Stimulated activated CD8-positive, alpha-beta memory T cell treated with anti-CD3 and anti-CD28 coated beads, Interleukin-12 subunit alpha, Interleukin-12 subunit beta, amount 100 ng/mL, for 4 hours (primary cell): ENCODE measurements at places on chromosomes 4 and X.

DNA sequence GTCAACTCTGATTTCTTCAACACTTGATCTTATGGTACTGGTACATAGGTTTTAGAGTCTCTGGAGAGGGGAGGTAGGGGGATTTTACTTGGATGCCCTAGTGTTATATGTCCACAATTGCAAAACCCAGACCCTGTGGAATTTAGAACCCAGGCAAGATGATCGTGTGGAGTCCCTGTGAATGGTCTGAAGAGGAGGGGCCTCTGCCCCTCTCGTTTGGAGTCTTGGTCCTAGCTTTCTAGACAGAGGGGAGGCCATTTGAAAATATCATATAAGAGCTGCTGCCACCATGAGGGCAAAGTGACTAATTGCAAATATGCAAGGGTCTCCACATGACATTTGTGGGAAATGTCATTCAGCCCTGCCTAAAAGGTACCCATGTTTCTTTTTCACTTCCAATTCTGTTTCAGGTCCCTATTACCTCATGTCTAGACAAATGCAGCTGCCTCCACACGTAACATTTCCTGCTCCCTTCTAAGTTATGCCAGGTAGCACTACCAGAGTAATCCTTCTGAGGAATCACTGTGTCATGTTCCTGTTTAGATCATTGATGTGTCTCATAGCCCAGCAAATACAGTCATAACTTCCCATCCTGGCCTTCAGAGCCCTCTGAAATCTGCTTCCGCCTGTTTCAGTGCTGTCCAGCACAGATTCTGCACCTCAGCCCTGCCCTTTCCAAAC, 126.8 kb downstream of the KLHL8 start:
- DNase-seq = peak; percentile 6

DNA sequence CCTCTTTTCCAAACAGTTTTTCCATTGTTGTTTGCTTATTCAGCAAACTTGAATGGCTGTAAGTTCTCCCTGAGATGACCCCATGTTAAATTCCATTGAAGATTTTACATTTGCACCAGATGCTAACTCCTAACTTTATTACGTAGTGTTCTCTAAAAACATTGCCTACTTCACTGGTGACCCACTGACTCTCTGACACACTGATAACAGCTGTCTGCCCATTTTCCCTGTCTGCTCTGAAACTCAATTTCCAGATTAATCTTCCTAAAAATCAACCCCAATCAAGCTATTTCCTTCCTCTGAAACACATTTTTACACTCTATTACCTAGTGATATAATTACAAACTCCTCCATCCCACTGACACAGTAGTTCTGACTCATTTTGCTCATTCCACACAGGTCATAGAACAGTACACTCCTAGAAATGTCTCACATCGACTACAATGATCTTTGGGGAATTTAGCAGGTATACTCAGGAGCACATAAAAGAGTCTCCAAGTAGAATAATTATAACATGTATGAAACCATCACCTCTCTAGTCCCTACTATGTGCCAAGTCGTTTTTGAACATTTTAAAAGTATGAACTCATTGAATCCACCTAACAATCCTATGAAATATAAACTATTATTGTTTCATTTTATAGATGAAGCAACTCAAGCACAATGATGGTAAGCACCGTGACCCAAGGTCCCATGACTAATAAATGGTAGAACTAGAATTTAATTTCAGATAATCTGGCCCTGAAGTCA, 210.9 kb downstream of the SLIT2 start:
- no peak for DNase-seq

DNA sequence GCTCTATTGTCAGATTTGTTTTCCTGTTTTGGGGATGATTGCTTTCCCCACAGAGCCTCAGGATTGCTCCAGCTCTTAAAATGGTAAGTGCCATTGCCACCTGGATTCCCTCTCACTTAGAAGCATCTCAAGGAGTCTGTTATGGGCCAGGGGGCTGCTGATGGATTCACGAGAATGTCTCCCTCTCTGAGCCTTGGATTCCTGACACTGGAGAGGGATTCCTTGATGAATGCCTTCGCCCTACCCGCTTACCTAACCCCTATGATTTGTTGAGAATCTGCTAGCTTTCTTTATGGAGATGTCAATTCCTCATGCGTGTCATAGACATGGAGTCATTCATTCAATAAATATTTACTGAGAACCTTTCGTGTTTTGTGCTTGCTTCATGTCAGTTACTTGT, 36.9 kb upstream of the TENM3 start:
- no peak for DNase-seq

DNA sequence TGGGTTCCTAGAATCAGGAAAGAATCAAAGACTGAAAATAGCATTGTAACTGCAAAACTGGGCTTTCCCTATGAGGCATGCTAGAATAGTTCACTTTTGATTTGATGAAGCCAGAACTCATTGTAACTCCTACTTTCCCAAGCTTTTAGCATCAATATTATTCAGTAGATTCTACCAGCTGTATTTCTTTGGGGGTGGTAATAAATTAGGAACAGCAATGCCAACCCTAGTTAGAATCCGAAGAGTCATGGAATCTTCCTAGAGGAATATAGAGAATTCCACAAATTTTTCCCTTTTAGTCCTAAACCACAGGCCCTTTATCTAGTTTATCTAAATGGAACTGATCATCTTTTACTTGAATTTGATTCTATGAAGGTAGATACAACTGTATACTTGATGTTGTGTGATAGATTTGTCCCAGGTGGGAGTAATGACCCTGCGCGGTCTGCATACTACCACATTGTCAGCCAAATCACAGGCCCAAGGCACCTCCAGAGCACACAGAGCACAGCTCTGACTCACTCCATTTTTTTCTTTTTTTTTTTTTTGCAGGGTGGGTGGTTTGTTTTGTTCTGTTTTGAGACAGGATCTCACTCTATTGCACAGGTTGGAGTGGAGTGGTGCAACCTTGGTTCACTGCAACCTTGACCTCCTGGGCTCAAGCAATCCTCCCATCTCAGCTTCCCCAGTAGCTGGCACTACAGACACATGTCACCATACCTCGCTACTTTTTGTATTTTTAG, 66.6 kb downstream of the EDNRA start:
- no peak for DNase-seq
